ENCODE measurements at places on chromosomes 6 and 20.

GRCh38 chr6:165571721-165572132, 91.3 kb downstream of the PDE10A start:
- DNase-seq, result no peak

DNA sequence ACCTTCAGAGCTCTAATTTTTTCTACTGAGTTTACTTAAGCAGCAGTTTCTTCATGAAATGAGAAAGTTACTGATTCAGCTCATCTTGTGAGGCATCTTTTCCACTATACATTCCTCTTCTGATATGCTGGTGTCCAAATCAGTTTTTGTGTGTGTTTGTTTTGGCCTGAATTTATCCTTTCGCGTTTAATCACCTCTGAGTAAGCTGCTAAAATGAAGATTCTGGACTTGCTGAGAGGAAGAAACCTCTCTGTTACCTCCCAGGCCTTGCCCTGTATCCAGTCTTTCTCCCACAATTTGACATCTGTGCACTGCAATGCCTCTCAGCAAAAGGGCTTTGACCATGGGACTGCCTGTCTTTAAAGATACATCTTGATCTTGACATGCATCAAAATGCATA, 536.2 kb upstream of the NRSN1 start:
- no peak for DNase-seq

GRCh38 chr6:35320031-35320410, 22.3 kb upstream of the PPARD start:
- no peak for DNase-seq

DNA sequence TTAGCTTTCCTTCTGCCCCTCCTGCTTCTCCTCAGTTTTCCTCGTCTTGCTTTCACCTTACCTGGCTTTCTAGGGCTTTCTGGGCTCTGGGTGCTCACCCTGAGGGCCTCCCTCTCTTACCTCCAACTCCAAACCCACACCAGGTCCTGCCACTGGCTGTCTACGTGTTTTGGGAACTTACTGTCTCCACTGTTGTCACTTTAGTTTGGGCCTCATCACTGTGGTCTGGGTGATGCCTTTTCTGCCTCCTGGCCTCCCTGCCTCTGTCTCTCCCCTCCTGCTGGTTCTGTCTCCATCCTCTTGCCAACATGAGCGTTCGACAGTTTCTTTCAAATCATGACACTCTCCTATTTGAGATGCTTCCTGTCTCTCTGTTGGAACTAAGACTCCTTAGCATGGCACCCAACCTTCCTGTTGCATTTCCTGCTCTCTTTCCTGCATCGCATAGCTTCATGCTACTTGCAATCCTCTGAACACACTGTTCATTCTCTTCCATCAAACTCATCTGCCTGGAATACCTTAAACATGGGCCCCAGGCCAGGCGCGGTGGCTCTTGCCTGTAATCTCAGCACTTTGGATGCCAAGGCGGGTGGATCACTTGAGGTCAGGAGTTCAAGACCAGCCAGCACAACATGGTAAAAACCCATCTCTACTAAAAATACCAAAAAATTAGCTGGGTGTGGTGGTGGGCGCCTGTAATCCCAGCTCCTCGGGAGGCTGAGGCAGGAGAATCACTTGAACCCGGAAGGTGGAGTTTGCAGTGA, 5.5 kb downstream of the CD40 start:
- DNase-seq, result no peak

GRCh38 chr6:14871221-14871620, 374.6 kb upstream of the JARID2 start:
- DNase-seq, result no peak

DNA sequence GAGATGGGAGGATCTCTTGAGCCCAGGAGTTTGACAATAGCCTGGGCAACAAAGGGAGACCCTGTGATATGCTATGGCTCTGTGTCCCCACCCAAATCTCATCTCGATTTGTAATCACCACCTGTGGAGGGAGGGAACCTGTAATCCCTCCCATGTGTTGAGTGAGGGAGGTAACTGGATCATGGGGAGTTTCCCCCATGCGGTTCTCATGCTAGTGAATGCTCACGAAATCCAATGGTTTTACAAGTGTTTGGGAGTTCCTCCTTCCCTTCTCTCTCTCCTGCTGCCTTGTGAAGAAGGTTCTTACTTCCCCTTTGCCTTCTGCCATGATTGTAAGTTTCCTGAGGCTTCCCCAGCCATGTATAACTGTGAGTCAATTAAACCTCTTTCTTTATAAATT, 3.4 kb downstream of the NUDT3 start:
- DNase-seq, result no peak

- DNase-seq, result no peak
These were observed 98.2 kb upstream of the ESR1 start for GRCh38 chr6:151709329-151709728.

DNA sequence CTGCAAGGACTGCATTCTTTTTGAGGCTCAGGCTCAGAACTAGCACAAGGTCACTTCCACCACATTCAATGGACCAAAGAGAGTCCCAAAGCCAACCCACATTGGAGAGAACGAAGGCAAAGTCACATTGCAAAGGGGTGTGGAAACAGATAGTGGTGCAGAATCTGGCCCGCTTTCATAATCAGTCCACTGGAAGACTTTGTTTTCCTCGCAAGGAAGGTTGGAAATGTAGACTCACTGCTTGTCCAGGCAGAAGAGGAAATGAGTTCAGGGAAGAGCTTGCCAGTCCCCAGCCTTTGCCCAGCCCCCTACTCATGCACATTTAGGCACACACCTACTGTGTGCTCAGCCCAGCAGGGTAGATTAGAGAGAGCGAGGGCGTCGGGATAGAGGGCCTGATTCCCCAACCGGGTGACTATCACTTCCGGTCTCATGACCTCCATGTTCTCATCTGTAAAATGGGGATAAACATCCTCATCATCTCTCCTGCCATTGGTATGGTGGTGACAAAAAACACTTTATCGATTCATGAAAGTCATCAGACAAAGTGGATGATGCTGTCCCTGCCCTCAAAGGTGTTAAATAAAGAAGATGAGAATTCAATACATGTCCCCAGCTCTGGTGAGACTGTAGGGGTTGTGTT, 24.3 kb upstream of the CCN5 start:
- DNase-seq, result no peak

DNA sequence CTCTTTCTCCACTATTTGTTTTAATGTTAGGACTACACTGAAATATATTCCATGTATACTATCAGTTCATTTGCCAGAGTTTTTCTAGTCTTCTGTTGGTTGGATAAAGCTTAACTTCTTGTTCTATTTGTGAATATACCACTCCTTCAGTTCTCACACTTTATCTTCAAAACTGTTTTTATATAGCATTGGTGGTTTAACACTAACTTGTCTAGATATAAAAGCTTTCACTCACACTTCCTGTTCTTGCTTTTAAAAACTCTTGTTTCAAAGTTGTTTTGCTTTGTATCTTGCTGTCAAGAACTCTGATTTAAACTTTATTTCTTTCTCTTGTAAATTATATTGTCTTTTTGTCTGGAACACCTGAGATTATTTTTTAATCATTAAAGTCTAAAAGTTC, 226.8 kb upstream of the TENT5A start:
- no peak for DNase-seq

GRCh38 chr20:38873050-38873581, 53.1 kb upstream of the FAM83D start:
- DNase-seq, result no peak

GRCh38 chr6:125699591-125699990, 49.8 kb upstream of the HEY2 start:
- no peak for DNase-seq

DNA sequence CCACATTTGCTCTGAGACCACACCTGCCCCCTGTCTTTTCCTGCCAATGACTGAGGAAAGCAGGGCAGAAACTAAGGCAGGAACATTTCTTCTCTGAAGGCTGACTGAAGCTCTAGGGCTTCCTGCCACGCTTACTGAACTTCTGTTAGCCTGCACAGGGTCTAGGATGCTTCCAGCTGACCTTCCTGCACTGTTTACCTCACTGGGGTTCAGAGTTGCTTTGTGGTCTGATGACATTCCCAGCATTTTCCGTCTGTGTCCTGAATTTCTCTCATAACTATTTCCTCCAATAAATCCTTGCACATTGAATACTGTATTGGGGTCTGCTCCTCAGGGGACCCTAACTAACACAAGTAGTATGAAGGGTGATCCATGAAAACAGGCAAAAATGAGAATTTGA, 29.5 kb upstream of the HLA-A start:
- no peak for DNase-seq

- DNase-seq, result no peak
These were observed 31.9 kb downstream of the VAPB start for GRCh38 chr20:58420798-58421496.

GRCh38 chr6:161080263-161080970, 88.8 kb downstream of the MAP3K4 start:
- DNase-seq, result no peak

- no peak for DNase-seq
These were observed 23.4 kb upstream of the SCUBE3 start for GRCh38 chr6:35190306-35190705.

- DNase-seq, result no peak
These were observed 296.3 kb downstream of the QKI start for GRCh38 chr6:163710532-163711470.

DNA sequence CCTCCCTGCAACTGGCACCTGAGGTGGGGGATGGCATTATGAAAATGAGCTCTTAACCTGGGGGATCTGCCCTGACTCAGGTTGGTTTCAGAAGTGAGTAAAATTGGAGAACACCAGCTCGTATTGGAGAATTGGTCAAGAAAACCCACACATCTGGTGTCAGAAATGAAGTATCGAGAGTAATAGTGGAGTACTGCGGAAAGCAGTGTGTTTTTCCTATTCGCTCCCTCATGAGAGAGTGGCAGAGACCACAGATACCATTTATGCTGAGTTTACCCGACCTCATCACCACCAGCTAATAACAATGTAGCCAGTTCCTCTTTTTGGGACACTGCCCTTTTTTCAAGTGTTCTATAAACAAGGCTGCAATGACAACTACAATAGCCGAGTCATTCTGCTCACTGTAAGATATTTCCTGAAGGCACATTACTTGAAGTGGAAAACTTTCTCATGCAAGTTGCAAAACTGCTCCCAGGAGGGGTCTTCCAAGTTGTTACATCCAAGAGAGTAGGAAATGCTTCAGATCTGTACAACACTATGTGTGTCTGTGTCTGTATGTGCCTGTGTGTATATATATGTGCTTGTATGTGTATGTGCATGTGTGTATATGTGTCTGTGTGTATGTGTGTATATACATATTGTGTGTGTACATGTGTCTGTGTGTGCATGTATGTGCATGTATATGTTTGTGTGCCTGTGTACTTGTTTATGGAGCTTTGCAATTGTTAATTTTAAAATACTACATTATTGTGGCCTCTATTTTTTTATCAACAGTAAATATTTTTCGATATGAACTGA, 106.0 kb upstream of the CST7 start:
- DNase-seq, result no peak

GRCh38 chr20:35468671-35469334, 13.4 kb downstream of the CEP250 start:
- DNase-seq, result no peak

- no peak for DNase-seq
These were observed 117.9 kb downstream of the SGK1 start for GRCh38 chr6:134199848-134200606.

- no peak for DNase-seq
These were observed 532.1 kb upstream of the CHD6 start for GRCh38 chr20:42150230-42150629.

GRCh38 chr6:107618672-107619071, 128.8 kb downstream of the SOBP start:
- no peak for DNase-seq

DNA sequence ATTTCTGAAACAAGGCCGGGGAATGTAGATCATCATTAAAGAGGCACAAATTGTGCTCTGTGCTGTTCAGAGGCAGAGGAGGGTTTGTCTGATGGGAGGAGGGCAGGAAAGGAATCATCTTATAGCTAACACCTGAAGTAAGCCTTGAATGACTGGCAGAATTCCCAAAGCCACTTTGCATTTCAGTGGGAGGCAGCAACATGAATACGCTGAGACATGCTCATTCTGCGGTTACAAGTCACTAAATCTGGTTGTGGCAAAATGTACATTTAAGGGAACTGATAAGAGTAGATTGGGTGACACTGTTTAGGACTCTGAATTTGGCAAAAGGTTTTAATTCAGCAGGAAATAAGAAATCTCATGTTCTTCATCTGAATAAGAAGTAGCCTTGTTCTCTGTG, 4.4 kb upstream of the COL19A1 start:
- DNase-seq, result no peak

DNA sequence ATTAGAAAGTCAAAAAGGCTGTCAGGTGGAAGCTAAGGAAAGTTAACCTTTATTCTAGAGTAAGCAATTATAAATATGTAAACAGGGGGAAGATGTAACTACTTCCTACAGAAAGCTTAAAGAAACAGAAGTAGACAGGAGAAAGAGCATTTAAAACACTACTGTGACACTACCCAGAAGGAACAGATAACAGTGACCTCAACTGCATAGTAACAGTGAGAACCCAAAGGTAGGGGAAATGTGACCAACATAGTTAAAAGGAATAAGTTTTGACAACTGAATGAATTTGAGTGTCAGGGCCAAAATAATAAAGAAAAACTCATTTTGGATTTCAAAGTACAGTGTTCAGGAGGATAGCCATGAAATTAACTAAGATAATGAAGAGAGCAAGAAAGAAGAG, 43.5 kb downstream of the IBTK start:
- DNase-seq, result no peak

All from NCI-H2107 (cell line).